Inflammatory macrophage treated with lipopolysaccharide for 4 hours (primary cell): ENCODE measurements at places on chromosomes 1 and 21.

DNA sequence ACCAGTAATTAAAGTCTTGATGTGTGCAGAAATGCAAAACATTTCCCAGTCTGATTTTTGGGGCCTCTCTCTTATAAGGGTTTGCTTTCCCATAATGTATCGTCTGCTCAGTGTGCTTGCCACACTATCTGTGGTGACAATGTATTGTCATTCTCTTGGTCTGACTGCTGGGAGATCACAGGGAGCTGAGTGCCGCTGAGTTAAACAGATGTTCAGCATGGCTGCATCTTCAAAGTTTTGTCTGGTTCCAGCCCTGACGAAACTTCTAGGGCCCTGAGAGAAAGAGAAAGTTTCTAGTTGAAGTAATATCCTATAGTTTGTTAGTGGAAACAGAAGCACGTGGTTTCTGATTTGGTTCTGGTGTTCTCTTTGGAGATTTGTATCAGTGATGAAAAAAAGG lies 42.6 kb downstream of the DNM3 start:
- no peak for DNase-seq

GRCh38 chr21:45724345-45724961 lies 80.9 kb downstream of the PCBP3 start:
- no peak for DNase-seq

DNA sequence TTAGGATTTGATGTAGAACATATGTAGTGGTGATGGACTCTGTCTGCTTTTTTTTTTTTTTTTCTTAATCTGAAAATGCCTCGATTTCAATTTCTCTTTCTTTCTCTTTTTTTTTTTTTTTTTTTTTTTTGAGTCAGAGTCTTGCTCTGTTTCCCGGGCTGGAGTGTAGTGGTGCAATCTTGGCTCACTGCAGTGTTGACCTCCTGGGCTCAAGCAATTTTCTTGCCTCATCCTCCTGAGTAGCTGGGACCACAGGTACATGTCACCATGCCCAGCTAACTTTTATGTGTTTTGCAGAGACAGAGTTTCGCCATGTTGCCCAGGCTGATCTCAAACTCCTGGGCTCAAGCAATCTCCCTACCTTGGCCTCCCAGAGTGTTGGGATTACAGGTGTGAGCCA lies 17.4 kb downstream of the MAST2 start:
- DNase-seq = peak; percentile 60

DNA sequence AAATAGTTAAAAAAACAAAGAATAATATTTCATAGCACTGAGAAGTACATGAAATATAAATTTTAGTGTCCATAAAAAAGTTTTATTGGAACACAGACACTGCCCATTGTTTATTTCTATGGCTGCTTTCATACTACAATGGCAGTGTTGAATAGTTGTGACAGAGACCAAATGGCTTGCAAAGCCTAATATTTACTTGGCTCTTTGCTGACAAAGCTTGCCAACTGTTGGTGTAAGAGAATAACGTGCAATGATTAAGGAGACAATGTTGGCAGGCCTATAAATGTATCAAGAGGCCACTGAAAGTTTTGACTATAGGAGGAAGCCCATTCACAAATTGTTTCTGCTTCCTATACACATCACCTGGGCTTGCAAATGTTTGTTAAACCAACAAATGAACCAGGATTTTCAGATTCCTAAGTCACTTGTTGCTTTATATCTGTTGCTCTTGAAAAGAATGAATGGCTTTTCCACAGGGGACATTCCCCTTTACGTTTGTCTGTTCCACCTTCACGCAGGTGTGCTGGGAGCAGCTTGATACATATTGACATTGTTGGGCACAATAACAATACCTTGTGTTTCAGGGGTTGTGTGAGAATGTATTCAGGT lies 5.5 kb upstream of the ST6GALNAC3 start:
- DNase-seq = no peak

DNA sequence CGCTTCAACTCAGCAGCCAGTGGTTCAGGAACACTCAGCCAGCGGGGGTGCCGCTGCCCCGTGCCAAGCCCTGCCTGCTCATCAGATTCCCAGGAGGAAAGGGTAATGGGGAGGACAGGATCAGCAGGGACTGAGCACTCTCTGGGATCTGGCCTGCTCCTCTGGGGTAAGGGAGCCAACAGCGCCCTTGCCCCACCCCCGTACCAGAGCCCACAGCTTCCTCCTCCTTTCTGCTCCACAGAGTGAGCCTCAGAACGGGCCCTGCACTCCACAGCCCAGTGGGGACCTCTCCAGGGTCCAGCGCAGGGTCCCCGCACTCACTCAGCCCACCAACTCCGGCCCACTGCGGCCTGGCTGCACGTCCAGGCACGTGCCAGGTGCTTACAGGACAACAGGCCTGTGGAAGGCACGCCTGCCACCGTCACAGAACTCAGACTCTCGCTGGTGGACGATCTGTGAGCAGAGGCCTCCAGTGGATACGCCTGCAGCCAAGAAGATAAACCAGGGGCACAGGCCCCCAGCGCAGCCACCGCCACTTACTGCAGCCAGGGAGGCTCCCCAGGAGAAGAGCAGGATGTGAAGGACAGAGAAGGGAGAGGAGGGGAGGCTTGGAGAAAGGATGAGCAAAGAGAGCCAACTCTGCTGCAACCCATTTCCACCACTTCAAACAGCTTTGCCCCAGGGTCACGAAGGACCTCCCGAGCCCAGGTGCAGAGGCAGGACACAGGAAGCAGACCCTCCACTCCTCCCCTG lies 2.1 kb downstream of the MEGF6 start:
- DNase-seq = no peak

- no peak for DNase-seq
Measured at GRCh38 chr1:26350701-26351589, 3.0 kb downstream of the CRYBG2 start.

DNA sequence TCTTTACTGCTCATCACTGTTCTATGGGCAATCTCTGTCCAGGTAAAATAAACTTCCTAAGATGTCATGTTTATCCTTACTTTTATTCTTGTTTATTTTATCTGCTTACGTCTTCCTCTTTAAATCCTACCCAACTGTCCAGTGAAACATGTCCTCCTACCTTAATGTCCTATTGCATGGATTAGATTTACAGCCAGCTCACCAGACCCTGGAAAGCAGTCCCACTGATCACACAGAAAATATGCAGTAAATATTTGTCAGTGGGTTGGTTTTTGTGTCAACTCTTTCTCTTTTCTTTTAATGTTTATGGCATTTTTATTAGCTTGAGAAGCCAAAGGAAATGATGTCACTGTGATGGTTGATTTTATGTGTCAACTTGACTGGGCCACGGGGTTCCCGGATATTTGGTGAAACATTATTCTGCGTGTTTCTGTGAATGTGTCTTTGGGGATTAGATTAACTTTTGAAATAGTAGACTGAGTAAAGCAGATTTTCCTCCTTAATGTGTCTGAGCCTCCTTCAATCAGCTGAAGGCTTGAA lies 258.3 kb downstream of the SRGAP2C start:
- peak; percentile 35 for DNase-seq

GRCh38 chr1:109819906-109820305 lies 56.2 kb upstream of the EPS8L3 start:
- DNase-seq = peak; percentile 61

GRCh38 chr1:97599447-97599846 lies 321.4 kb downstream of the DPYD start:
- no peak for DNase-seq

GRCh38 chr1:940107-941014 lies 16.6 kb downstream of the SAMD11 start:
- no peak for DNase-seq

GRCh38 chr1:76759950-76760349 lies 107.3 kb upstream of the ST6GALNAC5 start:
- peak; percentile 11 for DNase-seq

DNA sequence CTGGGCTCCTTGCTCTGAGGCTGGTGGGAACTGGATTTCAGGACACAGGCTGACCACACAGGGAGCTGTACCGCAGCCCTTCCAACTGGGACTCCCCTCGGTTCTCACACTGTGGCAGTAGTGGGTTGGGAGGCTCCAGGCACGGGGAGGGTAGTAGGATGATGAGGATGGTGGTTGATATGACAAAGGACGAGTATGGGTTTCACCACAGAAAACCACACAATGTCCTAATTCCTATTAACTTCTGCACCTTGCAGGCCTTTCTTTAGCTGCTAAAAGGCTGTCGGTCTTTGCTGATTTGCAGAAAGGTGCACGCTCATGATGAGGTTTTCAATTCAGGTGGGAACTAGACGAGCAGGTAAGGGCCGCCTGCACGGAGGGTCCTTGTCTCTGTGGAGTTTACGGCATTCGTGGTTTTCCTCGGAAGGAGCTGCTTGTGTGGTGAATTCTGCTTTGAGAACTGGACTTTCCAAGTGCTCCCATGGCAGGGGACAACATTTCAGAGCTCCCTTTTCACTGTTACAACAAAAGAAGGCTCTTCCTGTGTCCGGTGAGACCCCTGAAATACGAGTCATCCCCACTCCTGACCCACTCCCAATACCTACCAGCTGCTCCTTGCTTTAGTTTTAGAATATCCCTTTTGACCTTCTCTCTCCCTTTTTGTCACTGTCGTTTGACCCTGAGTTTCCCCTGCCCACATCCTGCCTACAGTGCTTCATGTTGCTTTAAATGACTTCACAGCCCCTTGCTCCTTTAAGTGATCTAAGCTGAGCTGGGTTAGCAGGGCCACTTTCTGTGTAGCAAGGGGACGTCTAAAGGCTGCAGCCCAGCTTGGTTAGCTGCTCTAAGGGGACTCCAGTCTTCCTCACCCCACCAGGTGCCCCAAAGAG lies 125.1 kb downstream of the MRPS6 start:
- DNase-seq = peak; percentile 57

DNA sequence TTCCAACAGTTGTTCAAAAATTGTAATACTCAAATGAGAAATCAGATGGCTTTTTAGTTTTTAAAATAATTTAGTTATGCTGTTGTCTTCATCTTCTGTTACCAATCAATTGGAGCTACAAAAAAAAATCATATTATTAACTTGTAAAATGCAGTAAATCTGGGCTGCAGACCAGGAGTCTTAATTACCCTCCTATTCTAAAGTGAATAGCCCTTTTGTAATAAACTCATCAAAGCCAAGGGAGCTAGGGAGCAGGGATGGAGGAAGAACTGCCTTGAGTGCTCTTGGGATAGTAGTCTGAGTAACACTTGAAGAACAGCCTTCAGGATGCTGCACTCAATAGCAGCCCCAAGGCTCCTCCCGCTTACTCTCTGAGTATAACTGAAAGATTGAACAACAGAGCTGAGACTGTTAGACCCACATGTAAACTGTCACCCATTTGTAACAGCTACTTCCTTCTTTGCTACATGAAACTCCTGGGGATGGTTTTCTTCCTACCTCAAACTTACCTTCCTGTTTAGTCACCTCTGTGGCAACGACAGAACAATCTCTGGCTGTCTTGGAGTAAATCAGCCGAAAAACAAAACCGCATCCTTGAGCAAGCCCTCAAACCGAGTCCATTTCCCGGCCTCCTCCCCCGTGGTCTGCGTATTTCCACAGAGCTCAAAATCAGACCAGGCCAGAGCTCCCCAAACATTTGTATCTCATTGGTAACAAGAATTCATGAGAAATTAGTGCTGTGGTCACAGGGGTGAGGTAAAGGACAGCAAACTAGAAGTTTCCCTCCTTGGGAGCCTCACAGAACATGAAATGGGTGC lies 55.9 kb downstream of the CD58 start:
- peak; percentile 90 for DNase-seq

GRCh38 chr1:182685215-182685614 lies 828 bp upstream of the RGS8 start:
- DNase-seq = no peak

DNA sequence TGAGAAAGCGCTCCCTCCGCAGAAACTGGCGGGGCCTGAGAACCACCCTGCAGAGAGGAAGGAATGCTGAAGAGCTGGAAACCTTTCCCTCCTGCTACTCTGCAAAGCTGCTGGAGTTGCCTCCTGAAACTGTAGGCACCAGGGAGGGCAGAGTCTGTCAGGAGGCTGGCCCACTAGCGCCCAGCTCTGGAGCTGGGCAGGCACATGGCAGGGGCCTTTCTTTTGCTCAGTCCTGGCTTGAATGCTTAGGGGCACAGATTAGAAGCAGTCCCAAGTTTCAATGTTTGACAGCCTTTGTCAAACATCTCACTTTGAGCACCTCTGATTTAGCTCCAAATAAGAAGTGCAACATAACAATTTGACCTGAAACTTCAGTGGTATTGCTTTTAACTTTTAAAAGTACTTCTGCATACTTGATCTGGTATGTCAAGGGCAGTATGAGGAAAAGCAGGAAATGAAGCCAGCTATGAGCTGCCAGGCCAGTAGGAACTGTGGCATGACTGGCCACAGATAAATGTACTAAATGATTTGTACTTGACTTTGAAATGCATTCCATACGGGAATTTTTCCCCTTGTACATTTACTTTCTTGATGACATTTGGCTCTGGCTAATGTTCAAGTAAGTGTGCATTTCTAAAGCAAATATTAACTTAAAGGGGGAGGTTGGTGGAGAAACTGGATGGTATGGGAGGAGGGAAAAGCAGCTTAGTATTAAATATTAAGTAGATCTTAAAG lies 7.2 kb downstream of the C1orf116 start:
- DNase-seq = peak; percentile 54

DNA sequence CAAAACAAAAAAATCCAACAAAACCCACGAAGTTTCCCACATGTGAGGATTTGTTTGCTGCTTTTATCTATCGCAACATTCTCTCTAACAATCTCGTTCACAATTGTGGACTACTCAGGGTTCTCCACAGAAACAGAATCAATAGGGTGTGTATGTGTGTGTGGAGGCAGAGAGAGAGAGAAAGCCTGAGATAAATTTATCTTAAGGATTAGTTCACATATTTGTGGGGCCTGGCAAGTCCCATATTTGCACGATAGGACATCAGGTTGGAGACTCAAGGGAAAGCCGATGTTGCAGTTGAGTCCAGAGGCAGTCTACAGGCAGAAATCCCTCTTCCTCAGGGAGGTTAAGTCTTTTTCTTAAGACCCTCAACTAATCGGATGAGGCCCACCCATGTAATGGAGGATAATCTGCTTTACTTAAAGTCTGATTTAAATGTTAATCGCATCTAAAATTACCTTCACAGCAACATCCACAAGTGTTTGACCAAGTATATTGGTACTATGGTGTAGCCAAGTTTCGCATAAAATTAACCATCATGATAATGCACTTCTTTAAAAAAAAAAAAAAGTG lies 31.7 kb downstream of the ADAMTS1 start:
- no peak for DNase-seq

DNA sequence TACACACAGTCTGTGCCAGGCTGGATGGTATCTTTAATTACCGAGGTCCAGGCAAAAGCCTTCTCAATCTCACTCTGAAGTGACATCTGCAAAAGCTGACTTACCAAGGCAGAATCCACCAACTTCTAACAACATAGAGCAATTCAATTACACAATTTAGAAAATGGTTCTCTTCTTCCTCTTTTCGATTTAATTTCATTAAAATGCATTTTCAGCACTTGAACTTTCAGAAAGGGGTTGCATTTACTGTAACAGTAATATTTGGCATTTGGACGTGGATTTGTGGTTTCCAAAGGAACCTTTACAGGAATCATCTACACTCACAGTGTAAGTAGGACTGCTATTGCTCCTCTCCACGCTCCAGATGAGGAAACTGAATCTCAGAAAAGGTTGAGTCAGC lies 53.3 kb downstream of the ERO1B start:
- peak; percentile 67 for DNase-seq

- DNase-seq = no peak
Measured at GRCh38 chr1:35777109-35777508, 7.3 kb upstream of the CLSPN start.

GRCh38 chr1:11794446-11795237 lies 11.1 kb downstream of the MTHFR start:
- DNase-seq = no peak

- no peak for DNase-seq
Measured at GRCh38 chr1:206477581-206478380, 7.5 kb downstream of the IKBKE start.
